Motor neuron (in vitro differentiated cells): ENCODE measurements at places on chromosomes 3 and 15.

DNA sequence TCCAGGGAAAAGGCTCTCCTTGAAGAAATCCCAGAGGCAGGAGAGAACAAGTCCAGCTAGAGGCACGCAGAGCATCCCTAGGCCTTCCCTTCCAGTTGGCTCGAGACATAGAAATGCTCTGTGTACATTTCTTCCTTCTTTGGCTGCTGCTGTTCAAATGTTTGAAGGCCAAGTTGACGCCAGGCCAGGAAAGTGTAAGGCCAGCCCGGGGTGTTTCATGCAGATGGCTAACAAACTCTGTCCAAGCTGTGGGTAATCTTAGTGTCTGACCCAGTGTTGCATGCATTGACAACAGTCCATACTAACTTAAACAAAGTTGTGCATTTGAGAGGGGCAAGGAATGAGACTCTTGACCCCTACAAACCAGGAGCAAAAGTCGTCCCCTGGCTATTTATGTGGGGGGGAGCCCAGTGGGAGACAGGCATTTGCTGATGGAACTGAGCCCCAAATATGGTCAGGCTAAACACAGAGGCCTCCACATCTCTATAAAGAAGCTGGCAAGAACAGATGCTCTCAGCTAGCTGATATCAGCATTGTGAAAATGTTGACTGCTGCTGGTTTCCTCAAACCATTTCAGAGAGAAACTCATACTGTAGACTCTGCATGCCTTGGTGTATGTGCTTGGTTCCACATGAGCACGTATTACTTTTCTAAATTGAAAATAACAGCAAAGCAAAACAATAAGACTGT lies 139.5 kb downstream of the ADAMTS9 start:
- no peak for ATAC-seq

DNA sequence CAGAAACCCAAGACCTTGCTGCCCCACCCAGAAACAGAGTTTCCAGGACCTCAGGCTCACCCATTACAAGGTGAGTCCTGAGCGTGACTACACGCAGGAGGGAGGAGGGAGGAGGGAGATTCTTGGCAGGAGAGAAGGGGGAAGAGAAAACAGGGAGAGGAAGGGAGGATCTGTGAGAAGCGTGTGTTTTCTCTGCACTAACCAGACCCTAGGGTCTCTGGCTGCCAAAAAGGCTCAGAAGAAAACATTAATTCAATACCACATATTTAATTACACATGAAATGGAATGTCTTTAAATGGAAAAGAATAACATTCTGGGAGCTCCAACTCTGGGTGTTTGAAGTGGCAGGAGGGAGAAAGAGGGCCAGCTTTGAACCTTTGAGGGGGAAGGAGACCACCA lies 309.0 kb downstream of the NTRK3 start:
- no peak for ATAC-seq

DNA sequence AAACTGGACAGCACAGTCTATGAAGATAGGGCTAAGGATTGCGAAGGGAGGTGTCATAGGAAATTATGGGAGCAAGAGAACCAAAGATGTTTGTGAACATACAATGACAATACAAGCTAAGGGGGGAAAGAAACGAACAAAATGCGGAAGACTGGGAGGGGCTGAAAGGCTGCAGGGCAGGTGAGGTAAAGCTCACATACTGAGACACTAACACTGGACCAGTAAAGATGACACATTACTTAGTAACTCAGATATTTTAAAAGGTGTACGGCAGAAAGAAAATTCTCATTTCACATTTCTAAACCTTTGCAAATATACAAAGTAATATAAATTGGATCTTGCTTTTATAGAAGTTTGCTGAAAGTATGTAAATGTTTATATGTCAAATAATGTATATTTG lies 10.1 kb downstream of the CLDND1 start:
- no peak for ATAC-seq

DNA sequence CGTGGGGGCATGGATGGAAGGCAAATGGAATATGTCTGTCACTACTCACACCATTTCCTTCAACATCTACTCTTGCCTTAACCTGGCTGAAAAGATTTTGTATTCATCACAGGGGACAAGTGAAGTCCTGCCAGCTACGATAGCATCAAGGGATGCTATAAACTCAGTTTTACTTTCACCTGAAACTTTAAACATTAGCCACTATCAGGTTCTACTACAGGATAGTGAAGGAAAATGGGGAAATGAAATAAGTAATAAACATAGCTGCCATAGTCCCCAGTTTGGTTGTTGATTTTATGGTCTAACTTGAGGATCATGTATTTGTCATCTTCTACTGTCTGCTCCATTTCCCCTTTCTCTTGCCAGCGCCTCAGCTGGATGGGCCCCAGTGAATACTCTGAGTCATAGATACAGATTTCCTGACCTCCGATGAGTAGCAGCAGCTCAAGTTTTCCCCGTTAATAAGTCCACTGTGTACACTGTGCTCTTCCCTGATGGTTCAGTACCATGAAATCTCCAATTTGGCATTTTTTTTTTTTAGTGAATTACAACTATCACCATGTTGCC lies 338.2 kb upstream of the SLCO3A1 start:
- ATAC-seq: peak; percentile 39

GRCh38 chr15:40904552-40905201 lies 10.4 kb downstream of the VPS18 start:
- no peak for ATAC-seq

GRCh38 chr3:107370907-107371306 lies 6.3 kb upstream of the CCDC54 start:
- ATAC-seq: no peak

DNA sequence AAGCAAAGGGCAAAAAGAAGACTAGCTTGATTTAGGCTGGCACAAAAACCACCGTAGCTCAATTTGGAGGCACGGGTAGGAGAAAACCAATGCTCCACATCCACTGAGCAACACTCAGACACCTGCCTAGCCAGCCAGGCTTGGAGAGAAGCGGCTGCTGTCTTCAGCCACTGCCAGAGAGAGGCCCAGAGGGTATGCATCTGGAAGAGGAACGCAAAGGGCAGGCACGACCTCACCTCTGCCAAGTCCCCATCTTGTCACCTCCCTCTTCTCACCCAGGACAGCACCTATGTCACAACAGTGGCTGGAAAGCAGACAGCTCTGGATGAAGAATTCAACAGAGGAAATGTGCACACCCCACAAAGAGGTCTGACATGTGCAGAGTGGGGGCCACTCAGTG lies 93.5 kb downstream of the ADAMTS17 start:
- ATAC-seq: no peak

GRCh38 chr3:112353365-112353764 lies 20.4 kb downstream of the CD200 start:
- no peak for ATAC-seq
